ENCODE measurements at places on chromosomes 12 and 14.

DNA sequence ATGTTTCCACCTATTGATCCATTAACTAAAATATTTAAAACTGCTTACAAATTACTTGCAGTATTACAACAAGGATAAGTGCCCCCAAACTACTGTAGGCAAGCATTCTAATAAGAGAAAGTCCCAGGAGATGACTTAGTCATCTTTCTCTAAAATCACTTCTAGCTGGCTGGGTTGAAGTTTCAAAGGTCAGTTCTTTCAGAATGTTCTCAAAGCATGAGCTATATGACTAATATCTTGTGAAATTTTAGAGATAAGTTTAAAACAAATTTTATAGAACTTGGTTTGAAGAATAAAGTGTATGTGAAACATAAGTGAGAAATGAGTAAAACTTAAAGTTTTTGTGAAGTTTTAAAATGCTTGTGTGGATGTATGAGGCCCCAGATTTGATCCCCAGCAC lies 24.3 kb upstream of the OR6J1 start:
- DNase-seq, result no peak

GRCh38 chr14:33510991-33511390 lies 439.9 kb downstream of the EGLN3 start:
- no peak for DNase-seq

GRCh38 chr14:72962829-72963312 lies 36.6 kb downstream of the DCAF4 start:
- DNase-seq, result no peak

DNA sequence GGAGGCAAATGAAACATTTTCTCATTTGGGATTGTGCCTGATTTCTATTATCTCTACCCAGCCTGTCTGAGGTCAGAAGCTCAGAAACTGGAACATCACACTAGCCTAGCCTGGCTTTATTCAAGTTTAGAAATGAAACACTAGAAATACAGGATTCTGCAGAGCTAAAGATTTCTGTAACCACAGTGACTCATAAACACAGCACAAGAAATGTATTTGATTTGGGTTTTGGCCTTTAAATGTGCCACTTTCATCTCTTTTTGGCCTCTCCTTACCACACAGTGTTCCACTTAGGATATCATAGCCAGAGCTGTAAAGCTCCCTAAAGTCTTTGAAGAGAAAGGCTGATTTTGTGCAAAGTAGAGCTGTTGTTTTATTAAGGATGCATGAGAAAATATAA lies 307.5 kb downstream of the EMP1 start:
- DNase-seq, result no peak

DNA sequence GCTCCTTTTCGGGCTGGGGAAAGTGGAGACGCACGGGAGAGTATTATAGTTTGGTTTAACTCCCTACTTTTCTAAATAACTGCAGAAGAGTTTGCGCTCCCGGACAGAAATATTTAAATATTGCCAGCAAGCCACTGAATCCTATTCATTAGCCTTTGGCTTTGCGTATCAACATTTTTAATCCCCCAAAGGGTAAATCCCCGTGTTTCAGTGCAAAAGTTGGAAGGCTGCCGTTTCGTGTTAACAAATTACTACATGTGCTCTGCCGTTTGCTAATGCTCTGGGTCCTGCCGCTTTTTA lies 372 bp upstream of the DPF3 start:
- no peak for DNase-seq

- DNase-seq, result no peak
These were observed 35.2 kb downstream of the POLR3B start for GRCh38 chr12:106392759-106393158.

- DNase-seq, result no peak
These were observed 3.0 kb upstream of the ZC3H14 start for GRCh38 chr14:88559852-88560251.

GRCh38 chr12:38391007-38391406 lies 74.4 kb downstream of the ALG10B start:
- no peak for DNase-seq

GRCh38 chr14:32080001-32080510 lies 3.0 kb downstream of the ARHGAP5 start:
- DNase-seq, result no peak

- DNase-seq, result no peak
These were observed 51.4 kb upstream of the GPR132 start for GRCh38 chr14:105116451-105117256.

DNA sequence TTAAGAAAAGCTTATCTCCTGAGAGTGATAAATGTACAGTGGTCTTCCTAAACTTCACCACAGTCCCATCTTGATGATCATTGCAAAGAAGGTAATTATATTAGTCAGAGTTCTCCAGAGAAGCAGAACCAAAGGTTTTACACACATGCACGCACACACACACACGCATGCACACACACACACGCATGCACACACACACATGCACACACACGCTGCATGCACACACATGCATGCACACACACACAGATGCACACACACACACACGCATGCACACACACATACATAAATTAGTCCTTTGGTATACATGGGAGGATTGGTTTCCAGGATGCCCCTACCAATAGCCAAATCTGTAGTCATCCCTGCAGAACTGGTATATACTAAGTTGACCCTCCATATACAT lies 580 bp downstream of the OR4E2 start:
- no peak for DNase-seq

DNA sequence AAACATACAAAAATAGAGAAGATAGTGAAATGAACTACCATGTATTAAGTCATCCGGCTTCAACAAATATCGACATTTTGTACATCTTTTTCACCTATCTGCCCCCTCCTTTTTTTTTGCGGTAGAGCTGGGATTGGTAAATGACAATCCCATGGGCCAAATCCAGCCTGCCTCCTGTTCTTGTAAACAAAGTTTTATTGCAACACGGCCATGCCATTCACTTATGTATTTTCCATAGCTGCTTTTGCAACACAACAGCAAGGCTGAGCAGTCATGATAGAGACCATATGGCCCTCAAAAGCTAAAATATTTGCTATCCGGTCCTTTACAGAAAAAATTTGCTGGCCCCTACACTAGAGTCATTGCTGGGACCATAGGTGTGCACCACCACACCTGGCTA lies 58.1 kb upstream of the PLEKHG3 start:
- DNase-seq, result no peak

GRCh38 chr12:54059668-54060067 lies 6.0 kb downstream of the HOXC4 start:
- no peak for DNase-seq

GRCh38 chr12:19960527-19960926 lies 407.8 kb upstream of the PDE3A start:
- DNase-seq, result no peak

- DNase-seq, result no peak
These were observed 20.5 kb downstream of the SLC38A2 start for GRCh38 chr12:46351886-46352650.

GRCh38 chr12:62128175-62128975 lies 131.8 kb upstream of the USP15 start:
- DNase-seq, result no peak

GRCh38 chr14:59101476-59101875 lies 87.0 kb upstream of the DAAM1 start:
- no peak for DNase-seq

DNA sequence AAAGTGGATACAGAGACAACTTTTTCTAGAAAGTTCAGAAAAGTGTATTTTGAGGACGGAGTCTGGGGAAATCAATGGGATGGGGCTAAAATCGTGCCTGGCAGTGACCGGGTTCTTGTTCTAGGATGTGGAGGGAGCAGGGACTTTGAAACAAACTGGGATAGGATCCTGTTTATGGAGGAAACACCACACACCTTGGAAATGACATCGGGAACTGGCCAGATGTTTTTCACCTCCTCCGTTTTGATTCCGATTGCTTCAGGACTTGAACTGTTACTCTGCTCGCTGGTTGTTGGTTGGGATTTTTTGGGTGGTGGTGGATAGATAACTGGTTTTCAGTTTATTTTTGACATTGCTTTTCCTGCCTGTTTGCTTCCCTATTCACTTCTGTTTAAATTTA lies 506 bp downstream of the EMP1 start:
- no peak for DNase-seq

GRCh38 chr12:115697340-115697739 lies 580.2 kb downstream of the MED13L start:
- DNase-seq, result no peak

GRCh38 chr14:76922584-76922983 lies 96.4 kb downstream of the LRRC74A start:
- DNase-seq, result no peak

GRCh38 chr12:1662761-1663439 lies 28.0 kb upstream of the ADIPOR2 start:
- no peak for DNase-seq

DNA sequence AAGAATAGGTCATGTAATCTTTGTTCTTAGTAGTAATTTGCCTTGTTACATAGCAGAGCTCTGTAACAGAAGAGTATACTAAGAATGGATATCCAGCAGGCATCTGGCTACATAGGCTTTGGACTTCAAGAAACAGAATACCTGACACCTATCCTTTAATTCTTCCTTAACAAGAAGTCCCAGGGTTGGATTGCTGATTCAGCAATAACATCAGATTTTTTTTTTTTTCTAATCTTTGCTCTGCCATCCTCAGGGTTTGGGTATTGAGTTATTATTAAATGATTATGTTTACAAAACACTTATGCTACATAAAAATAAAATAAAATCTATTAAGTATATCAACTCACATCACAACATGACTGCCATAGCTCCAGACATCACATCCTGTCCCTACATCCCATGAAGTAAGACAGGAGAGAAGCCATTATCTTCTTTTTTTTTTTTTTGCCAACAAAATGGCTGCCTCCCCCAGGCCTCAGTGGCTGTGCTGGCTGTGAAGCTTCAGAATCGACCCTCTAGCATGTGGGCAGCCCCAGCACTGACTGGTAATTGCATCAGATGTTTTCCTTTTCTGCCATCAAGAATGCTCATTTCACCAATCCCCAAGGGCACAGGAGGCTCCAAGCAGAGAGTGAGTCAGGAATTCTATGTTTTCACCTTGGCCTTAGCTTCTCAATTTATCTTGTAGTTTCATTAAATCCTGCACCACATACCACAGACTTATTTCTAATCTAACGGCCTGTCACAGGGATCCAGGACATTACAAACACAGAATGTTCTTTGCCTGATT lies 186.2 kb downstream of the DICER1 start:
- DNase-seq, result no peak

DNA sequence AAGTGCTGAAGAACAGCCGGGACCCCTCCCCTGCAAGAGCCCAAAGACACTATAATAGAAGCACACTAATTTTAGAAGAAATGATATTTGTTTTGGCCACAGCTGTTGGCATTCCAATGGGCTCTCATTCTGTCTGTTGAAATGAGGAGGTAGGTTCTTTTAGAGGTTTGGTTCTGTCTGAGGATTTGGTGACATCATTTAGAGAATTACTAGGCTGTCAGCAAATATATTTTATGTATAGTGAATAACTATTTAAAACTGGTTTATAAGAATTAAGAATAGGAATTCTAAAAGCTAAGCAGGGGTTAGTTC lies 200.7 kb upstream of the SLC38A2 start:
- no peak for DNase-seq

Data from stimulated activated CD4-positive, alpha-beta T cell treated with anti-CD3 and anti-CD28 coated beads, Interleukin-1b, Interleukin-23, amount 100 ng/mL, for 4 hours (primary cell).